RWPE2 (cell line): ENCODE measurements at places on chromosomes 5 and 9.

- no peak for DNase-seq
Observed at GRCh38 chr9:81456431-81457006, 232.8 kb downstream of the TLE1 start.

DNA sequence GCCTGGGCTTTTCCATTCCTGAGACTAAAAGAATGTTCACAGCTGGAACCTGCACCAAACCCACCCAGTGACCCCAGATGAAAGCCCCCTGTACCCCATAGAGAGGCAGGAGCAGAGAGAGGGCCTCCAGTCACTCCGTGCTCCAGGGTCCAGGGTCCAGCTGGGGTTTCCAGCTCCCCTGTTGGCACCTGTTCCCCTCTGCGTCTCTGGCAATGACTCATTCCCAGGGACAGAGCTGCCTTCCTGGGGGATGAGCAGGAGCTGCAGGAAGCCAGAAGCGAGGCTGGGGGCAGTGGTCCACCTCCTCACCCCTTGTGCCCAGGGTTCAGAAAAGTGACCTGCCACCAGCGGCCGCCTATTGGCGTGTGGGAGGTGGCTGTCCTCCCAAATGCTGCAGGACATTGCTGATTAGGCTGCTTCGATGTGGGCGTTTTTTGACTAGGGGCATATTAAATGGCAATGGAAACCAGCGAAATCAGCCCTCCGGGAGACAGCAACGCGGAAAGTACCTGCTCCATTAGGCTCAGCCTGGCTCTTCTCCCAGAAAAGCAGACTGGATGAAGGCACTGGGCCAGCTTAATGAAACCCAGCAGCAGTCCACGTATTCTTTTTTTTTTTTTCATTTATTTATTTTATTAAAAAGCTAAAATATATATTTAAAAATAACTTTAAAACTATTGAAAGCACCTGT is 97.4 kb downstream of the DAP start:
- DNase-seq = no peak

DNA sequence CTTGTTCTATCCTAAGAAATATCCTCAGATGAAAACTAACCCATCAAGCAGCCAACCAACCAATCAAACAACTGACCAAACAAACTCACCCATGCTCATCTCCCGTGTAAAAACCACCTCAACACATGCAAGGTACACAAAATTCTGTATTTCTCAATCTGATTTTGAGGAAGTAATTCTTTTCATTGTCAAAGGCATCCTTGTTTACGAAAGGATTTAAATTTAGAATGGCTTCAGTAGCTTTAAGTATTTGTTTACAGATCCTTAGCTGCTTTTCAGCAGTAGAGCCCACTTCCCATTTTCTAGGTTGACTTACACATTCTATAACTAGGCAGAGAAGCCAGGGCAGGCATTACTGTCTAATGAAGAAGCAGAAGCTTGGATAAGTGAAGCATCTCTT is 78.6 kb downstream of the NTRK2 start:
- no peak for DNase-seq

- DNase-seq = no peak
Observed at GRCh38 chr5:123482258-123482657, 29.7 kb upstream of the CSNK1G3 start.

DNA sequence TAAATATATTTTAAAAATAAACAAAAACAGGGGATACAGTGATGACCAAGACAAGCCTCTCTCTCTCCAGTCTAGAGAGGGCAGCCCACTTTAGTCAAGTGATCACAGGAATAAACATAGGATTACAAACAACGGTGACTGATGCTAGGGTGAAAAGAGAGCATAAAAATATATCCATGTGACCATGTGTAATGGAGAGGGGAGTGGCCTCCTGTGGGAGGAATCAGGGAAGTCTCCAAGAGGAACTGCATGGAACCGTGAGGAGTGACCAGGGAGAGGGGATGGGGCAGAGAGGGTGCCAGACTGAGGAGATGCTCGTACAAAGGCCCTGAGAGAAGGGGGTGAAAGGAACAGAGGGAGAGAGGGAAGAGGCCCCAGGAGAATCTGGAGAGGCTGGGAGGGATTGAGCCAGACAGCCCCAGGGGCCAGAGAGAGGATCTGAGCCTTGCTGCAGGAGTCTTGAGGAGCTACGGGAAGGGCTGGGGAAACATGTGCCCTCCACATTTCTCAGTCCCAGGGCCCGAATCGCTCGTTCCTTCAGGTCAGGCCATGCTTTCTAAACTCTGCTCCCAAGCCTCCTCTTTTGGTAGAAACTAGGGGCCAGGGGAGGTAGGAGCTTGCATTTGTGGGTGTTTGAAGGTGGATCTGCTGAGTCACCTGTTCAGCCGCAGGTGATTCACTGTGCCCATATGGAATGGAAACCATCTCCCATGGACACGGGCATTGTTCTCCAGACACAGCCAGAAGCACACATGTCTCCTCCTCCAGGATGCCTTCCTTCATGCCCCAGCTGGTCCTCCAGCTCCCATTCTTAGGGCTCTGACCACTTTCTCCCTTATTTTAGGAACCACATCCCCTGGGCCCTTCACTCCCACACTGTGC is 63.8 kb downstream of the PAX5 start:
- DNase-seq = no peak

DNA sequence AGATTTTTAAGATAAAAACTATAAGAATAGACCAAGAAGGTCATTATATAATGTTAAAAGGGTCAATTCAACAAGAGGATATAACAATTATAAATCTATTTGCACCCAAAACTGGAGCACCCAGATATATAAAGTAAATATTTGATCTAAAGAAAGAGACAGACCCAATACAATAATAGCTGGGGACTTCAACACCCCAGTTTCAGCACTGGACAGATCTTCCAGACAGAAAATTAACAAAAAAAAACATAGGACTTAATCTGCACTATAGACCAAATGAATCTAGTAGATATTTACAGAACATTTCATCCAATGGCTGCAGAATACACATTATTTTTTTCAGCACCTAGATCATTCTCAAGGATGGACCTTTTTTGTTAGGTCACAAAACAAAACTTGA is 331.9 kb downstream of the SPOCK1 start:
- no peak for DNase-seq
